ENCODE measurements at places on chromosomes 1 and 21.

GRCh38 chr1:76170513-76170912 lies 96.0 kb downstream of the ST6GALNAC3 start:
- no peak for DNase-seq

DNA sequence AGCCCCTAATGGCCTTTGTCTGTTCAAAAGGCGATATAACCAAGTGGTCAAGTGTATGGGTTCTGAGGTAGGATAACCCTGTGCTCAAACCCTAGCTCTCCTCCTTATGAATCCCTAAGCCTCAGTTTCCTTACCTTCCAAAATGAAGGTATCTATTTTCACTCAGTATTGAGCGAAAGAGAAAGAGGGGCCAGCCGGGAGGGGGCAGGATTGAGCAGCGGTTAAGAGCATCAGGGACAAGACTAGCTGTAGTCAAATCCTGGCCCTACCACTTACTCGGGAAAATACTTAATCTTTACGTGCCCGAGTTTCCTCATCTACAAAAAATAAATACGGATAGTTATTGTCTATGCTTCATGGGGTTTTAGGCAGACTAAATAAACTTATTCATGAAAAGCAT lies 25.7 kb downstream of the LY9 start:
- no peak for DNase-seq

GRCh38 chr1:46008585-46008984 lies 123.8 kb downstream of the PIK3R3 start:
- no peak for DNase-seq

- DNase-seq, result peak; percentile 98
Observed at GRCh38 chr1:98661544-98662355, at the start of gene SNX7. Gene SNX7 (plus strand): TSS chr1:98661721. CDS start chr1:98661732, 11 bp downstream.

- DNase-seq, result peak; percentile 17
Observed at GRCh38 chr1:227937031-227937837, 10.5 kb downstream of the WNT9A start.

DNA sequence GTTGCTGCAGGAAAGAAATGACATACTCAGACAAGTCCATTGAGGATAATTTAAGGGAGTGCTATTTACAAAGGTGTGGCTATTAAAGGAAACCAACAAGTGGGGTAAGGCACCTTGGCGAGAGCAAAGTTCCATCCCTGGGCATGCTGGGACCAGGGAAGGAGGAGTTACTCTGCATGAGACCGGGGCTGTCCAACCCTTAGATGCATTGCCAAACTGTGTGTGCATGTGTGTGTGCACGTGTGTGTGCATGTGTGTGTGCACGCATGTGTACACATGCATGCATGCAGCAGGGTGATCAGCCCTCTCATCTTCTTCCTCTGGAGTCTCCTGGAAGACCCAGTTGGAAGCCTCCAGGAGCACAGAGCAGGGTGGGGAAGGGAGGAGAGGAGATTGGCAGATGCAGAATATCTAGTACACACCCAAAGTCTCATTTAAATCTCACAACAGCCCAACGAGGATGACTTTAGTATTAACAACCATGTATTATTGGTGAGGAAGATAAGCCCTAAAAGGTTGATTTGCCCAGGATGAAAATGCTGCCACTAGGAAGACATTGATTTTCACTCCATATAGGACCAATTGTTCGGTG lies 72.2 kb upstream of the CD34 start:
- DNase-seq, result no peak

- no peak for DNase-seq
Observed at GRCh38 chr1:70202173-70202758, 3.1 kb downstream of the LRRC40 start.

DNA sequence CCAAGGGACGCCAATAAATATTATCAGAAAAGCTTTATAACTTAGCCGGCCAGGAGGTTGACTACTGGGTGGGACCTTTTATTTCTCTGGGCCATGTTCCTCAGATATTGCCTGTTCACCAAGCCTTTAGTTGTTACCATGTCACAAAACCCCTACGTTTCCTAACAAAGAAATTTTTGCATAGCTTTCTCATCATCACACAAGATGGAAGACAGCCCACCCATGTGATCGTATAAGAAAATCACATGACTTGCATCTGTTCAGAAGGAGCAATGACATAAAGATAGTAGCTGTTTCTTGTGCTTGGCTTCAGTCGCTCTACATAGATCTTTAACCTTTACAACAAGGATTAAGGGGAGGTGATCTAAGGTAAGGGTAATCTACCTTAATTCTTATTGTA lies 88.9 kb upstream of the NGF start:
- DNase-seq, result no peak

DNA sequence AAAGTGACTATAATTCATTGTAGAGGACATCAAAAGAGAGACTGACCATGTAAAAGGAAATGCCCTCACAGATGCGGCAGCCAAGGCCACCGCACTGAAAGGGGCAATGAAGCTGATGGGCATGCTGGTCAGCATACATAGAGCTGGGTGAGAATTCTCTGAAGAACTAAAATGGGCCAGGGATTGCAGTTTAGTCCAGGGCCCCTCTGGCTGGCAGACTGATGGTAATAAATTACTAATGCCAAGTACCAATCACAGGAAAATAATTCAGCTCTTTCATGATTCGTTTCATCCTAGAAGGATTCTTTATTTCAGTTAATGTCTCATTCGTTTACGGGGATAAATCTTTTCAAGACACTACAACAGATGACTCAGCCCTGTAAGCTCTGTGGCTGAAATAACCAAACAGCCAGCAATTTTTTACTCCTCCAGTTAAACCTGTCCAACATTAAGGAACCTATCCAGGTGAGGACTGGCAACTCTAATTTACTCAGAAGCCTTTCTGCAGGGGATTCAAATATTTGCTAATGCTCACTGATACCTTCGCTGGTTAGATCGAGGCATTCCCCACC lies 56.9 kb upstream of the MAP1LC3C start:
- no peak for DNase-seq

GRCh38 chr1:50774759-50775351 lies 185.2 kb downstream of the FAF1 start:
- no peak for DNase-seq

DNA sequence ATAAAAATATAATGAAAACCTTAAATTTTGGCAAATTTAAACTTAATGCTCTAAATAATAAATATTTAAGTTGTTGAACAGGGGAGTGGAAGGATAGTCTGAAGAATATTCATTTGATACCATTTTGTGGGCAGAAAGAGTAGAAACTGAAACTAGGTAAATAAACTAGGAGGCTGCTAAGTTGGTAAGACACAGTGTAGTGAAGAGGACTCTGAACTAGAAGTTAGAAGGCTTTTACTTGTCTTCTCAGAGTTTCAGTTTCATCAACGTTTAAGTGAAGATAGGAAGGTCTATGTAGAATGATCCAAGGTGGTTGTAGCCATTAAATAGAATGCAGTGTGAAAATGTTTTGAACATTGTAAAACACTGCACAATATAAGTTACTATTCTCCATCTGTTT lies 516.9 kb downstream of the AMY1C start:
- DNase-seq, result no peak

DNA sequence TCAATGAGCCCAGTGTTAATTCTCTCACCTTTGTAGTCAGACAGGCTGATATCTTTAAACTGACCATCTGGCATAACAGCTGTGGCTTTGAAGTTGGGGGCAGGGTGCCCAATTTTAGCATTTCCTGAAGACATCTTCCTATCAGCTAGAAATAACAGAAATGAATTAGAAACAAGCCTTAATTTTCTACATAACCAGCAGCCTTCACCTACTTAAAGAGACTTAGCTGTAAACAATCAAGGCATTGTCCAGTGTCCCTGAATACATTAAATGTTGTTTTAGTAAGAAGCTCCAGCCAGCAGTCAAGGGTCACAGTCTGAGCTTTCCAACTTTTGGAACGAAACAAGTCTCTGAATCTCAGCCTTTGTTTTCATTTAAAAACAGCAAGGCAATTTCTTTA lies 2.8 kb downstream of the PRDX1 start:
- no peak for DNase-seq

- no peak for DNase-seq
Observed at GRCh38 chr1:244628789-244629188, 24.1 kb upstream of the DESI2 start.

DNA sequence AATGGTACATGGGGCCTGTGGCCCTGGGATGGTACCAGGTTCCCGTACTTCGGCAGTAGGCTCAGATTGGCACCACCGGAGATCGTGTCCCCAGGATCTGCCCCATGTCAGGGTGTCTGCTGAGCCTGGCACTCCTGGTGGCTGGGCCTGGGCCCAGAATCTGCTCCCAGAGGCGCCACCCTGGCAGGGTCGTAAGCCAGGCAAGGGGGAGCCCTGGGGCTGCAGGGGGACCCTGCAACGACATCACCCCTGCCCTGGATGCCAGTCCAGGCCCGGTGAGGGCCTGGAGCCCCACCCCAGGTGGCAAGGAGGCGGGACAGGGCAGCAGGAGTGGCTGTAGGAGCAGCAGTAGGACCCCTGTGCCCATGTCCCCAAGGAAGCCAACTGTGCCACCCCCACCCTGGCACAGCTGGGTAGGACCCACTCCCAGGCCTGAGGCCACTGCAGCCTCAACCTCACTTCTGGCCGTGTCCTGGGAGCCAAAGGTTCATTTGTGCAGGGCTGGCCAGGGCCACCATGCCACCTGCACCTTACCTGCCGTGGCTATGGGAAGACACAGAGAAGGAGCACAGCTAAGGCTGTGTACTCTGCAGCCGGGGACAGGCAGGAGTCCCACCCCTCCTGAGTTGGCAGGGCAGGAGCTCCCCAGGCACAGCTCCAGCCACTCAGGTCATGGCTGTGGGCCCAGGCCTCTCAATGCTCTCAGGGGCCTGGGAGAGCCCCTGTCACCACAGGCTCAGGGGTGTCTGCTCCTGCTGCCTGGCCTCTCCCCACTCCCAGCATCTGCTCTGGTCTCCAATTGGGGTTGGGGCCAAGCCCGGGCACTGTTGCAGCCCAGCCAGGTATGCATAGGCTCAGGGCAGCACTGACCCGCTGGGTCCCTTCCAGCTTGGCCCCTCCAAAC lies 141.7 kb downstream of the EIF4G3 start:
- no peak for DNase-seq

GRCh38 chr1:193229136-193229535 lies 42.7 kb upstream of the B3GALT2 start:
- DNase-seq, result peak; percentile 38

GRCh38 chr1:67634396-67634935 lies 50.5 kb upstream of the GADD45A start:
- peak; percentile 9 for DNase-seq

GRCh38 chr1:7993593-7994479 lies 32.3 kb downstream of the ERRFI1 start:
- DNase-seq, result peak; percentile 87

DNA sequence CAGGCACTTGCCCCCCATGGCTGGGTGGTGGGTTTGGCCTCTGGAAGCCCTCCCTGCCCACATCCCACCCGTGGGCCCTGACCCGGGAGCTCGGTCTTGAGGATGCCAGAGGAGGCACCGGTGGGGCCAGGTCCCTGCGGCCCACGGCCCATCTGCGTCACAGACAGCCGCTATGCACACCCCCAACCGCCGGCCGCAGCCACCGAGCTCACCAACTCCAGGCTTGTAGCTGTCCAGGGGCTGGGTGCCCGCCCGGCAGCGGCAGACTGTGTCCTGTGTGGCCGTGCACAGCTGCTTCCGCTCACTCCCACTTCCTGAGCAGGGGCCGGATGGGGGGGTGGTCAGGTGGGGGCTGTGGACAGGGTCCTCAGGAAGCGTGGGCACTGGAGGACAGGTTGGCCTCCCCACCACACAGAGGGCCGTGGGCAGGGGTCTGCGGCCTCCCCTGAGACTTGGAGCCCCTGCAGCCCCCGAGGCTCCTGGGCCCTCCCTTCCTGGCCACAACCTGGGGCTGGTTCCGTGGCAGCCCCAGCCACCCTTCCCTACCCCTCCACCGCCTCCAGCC lies 1.1 kb downstream of the TNFRSF4 start:
- DNase-seq, result peak; percentile 95

- no peak for DNase-seq
Observed at GRCh38 chr1:215526147-215526845, 40.8 kb upstream of the KCTD3 start.

DNA sequence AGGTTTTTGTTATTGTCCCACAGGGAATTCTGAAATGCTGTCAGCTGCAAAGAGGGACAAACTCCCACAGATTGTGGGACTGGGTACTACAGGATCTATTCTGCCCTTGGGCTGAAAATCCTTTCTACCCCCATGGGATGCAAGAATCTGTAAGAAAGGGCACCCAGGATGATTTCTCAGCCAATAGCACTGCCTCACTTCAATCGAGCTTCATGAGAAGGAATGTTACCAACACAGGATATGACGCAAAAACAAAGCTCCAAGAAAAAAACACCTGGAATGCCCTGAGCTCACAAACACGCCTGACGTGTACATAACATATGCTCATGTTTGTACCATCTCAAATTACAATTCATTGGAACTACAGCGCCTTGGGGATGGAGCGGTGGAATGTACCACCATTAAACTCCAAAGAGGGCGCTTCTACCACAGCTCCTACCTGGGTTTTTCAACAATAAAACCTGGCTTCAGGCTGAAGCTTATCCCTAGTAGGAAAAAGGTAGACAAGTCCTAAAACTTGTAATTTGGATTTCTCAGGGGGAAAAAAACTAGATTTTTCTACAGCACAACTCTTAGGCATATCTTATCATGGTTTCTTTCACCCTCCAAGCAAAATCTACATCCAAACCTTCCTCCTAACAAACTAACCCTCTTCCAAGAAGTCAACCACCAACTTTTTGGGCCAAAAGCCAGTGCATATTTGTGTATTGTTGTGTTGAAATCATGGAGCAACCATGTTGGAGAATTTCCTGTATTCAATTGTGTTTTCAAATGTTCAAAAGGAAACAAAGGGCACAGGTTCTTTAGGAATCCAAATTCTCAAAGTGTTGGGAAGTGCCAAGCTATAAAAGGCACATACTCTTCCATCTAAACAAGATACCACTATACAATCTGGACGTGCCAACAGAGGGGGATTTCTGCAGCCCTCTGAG lies 78.9 kb downstream of the TGFBR3 start:
- DNase-seq, result no peak

DNA sequence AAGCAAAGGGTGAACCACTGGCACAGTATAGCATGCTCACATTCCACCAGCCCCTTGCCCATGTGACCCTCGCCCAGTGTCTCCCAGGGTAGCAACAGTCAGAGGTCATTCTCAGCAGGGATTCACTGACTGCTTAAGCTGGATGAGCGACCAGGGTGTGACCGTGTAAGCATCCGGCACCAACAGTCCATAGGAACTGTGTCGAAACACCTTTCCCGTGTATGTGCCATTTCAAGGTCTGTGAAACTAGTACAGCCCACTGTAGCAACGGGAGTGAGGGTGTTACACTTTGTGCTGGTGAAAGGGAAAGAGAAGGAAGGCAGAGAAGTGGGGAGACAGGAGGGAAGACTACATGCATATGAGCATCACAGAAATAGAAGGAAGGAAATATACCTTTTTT lies 10.8 kb downstream of the PIK3C2B start:
- no peak for DNase-seq

- DNase-seq, result no peak
Observed at GRCh38 chr1:115052454-115053083, 22.9 kb downstream of the TSHB start.

GRCh38 chr1:18606443-18607288 lies 24.0 kb upstream of the PAX7 start:
- DNase-seq, result no peak

GRCh38 chr1:43942411-43942810 lies 4.3 kb upstream of the IPO13 start:
- DNase-seq, result no peak

- no peak for DNase-seq
Observed at GRCh38 chr1:223153177-223154119, 10.4 kb upstream of the TLR5 start.
